Lung (tissue), 17 donors: ENCODE measurements at places on chromosomes 12 and 14. TPM values are rescaled to one million over a fixed set of nuclear protein-coding genes. Genes with fewer than 3 reads are reported as not detected.

GRCh38 chr14:96176275-96176674 lies 28.4 kb upstream of the BDKRB2 start:
- H3K27ac ChIP-seq: no peak overlapping the region

GRCh38 chr14:54503486-54503885 lies 6.2 kb upstream of the CGRRF1 start:
- H3K36me3 ChIP-seq: no peaks in the 10 kb centered on the region
- peak; percentile 45 for DNase-seq
- no peaks in the 10 kb centered on the region for H3K4me1 ChIP-seq
- no peaks in the 10 kb centered on the region for H3K27me3 ChIP-seq

DNA sequence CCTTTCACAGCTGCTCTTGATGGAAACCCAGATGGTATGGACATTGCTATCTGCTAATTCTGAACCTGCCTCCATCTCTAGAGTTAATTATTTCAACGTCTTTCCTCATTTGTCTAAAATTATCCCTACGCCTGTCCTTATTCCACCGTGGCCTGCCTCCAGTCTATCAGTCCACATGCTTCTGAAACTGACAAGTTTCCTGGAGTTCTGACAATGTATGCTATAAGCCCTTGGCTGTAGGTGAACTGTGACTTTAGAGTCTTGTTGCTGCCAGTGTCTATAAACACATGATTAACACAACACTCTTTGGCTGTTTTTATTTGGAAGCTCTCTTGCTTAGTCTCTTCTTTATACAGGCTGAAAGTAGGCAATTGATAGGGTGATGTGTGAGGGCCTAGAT lies 1052.9 kb downstream of the TMTC2 start:
- no peak overlapping the region for H3K4me3 ChIP-seq
- H3K36me3 ChIP-seq: no peaks in the 10 kb centered on the region
- DNase-seq: no peak
- no peaks in the 10 kb centered on the region for H3K27me3 ChIP-seq

- H3K4me3 ChIP-seq: no peak overlapping the region
- no peak for DNase-seq
- H3K36me3 ChIP-seq: no peaks in the 10 kb centered on the region
- no peak overlapping the region for H3K27ac ChIP-seq
- H3K4me1 ChIP-seq: no peaks in the 10 kb centered on the region
- no peaks in the 10 kb centered on the region for H3K27me3 ChIP-seq
Measured at GRCh38 chr12:113655919-113656318, 184.2 kb upstream of the LHX5 start.

DNA sequence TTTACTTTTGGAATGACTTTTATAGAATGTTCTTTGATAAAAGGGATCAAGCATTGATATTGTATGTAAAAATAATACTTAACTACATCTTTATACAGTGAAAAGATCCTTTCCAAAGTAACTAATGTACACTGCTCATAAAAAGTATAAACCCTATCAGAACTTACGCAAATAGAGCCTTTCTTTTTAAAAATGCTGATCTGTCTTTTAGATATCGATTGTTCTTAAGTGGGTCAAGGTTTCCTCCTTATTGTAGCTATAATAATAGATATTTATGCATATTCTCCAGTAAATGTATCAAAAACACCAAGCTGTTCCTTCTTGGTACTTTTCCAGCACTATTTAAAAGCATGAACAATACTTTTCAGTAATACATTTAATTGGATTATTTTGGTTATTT lies 68.5 kb downstream of the PPHLN1 start:
- no peak overlapping the region for H3K4me3 ChIP-seq
- H3K4me1 ChIP-seq: no peaks in the 10 kb centered on the region
- no peak for DNase-seq
- H3K36me3 ChIP-seq: peaks cover 2% of the 10 kb centered on the region

The HHIPL1 gene
- total RNA-seq: 1.7 TPM

DNA sequence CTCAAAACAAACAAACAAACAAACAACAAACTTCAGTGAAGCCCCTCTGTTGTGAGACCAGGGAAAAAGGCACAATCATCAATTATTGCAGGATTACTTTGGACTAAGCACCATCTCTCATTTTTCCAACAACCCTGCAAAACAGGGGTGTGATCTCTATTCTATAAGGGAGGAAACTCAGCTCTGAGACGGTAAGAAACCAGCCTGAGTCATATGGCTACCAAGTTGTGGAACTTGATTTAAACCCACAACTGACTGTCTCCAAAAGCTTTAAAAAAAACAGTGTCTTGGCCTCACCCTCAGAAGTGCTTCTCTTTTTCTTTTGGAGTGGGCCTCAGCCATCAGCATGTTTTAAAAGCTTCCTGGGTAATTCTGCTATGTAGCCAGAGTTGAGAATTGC lies 49.8 kb downstream of the RIN3 start:
- peaks cover 1% of the 10 kb centered on the region for H3K4me1 ChIP-seq
- no peaks in the 10 kb centered on the region for H3K36me3 ChIP-seq
- no peak overlapping the region for H3K4me3 ChIP-seq
- H3K27me3 ChIP-seq: no peaks in the 10 kb centered on the region
- H3K27ac ChIP-seq: no peak overlapping the region
- no peak for DNase-seq

- DNase-seq: peak; percentile 50
- no peaks in the 10 kb centered on the region for H3K36me3 ChIP-seq
- H3K27me3 ChIP-seq: no peaks in the 10 kb centered on the region
- no peaks in the 10 kb centered on the region for H3K4me1 ChIP-seq
Measured at GRCh38 chr12:30877105-30877875, 49.3 kb upstream of the TSPAN11 start.

- peaks cover 3% of the 10 kb centered on the region for H3K36me3 ChIP-seq
- peak; percentile 16 for DNase-seq
- no peaks in the 10 kb centered on the region for H3K4me1 ChIP-seq
- no peaks in the 10 kb centered on the region for H3K27me3 ChIP-seq
Measured at GRCh38 chr12:43728117-43728516, 30.5 kb downstream of the PUS7L start.

DNA sequence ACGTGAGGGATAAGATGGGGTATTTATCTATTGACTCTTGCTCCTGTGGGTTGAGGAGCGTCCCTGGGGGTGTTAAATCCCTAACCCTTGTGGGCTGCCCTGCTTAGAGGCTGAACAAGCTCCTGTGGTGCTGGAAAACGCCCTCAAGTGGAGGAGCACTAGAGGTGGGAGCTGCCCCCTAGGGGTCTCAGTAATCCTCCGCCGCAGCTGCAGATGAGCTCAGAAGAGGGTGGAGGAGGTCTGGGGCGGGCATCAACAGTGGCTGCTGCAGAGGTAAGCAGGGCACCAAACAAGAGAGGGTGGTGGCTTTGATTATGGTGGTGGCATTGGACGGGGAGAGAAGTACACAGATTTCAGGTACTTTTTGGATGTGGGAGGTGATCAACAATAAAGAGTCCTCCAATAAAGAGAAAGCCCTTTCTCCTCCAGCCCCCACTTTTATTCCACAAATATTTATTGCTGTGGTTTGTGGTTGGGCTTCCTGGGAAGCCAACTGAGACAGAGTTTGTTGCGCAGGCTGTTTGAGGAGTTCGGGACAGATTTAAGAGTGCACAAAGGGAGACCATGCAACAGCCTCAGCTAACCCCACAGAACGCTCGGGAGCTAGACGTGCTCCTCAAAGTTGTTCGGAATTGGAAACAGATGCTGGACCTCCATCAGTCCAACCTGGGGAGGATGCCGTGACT lies 179.9 kb downstream of the ADCK1 start:
- no peaks in the 10 kb centered on the region for H3K4me1 ChIP-seq
- DNase-seq: no peak
- no peaks in the 10 kb centered on the region for H3K36me3 ChIP-seq
- H3K4me3 ChIP-seq: no peak overlapping the region
- no peak overlapping the region for H3K27ac ChIP-seq

DNA sequence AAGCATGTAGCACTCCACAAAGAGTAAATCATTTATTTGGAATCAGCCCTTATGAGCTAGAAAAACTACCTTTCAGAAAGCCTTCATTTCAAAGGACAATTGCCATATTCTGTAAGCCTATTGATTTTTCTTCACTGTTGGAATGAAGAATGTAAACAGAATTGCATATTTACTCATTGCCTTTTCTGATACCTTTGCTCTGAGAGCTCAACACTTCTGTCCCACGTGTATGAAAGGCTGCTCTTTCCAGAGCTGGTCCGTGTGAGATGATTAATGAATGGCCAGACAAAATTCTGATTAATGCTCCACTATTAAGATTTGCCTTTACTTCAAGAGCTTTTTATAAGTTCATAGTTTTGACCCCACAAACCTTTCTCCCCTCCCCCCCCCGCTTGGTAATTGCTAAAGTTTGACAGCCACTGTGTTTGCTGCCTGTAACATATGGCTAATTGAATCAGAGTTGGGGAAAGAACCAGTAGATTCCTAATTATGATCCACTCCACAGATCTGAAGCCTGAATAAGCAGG lies 63.0 kb upstream of the PLEKHA5 start:
- H3K36me3 ChIP-seq: no peaks in the 10 kb centered on the region
- no peaks in the 10 kb centered on the region for H3K27me3 ChIP-seq
- H3K4me3 ChIP-seq: no peak overlapping the region
- peaks cover 2% of the 10 kb centered on the region for H3K4me1 ChIP-seq
- no peak overlapping the region for H3K27ac ChIP-seq

DNA sequence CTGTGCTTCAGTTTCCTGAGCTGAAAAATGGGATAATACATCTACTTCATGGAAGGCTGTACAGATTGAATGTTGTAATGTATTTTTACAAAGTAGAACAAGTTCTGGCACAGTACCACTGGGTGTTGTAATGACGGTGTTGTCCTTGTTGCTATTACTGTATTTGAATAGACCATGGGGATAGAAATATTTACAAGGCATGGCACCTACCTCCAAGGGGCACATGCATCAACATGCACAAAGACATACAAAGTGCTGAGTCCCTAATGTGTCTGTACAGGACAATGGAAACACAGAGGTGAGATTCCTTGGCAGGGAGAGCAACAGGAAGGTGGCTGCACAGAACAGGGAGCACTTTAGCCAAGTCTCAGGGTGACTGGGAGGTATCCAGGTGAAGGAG lies 930.6 kb upstream of the TMEM132C start:
- no peak overlapping the region for H3K4me3 ChIP-seq
- H3K27ac ChIP-seq: no peak overlapping the region
- no peak for DNase-seq
- H3K4me1 ChIP-seq: no peaks in the 10 kb centered on the region
- H3K27me3 ChIP-seq: no peaks in the 10 kb centered on the region

DNA sequence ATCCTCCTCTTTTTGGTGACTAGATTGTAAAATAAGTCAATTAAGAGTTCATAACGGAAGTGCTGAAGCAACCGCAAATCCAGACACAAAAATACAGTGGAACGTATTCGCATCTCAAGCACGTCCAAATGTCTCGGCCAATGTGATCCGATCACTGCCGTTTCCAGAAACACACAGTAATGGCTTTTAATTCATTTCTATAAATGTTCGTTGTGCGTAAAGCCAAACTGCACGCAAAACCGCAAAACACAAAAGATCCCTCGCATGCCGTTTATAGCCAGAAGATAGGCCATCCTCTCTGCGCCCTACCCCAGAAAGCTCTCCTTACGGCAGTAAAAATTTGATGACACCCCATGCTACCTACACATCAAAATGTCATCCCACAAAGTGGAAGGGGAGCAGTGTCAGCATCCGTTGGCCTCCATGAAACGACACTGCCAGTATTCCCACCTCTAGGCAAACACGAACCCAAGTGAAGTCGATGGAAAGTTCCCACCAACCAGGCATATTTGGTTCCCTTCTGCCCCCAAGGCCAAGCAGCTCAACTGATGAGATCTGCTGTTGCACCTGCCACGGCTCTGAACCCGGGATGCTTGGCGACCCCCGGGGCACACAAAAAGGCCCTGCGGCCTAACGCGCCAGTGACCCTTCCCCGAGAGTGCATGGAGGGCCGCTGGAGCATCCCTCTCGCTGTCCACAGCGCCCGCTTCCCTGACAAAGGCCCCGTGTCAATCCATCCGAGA lies 1.4 kb downstream of the HECTD4 start:
- no peaks in the 10 kb centered on the region for H3K27me3 ChIP-seq
- H3K4me3 ChIP-seq: peak overlapping the region; percentile 97
- DNase-seq: peak; percentile 15
- no peaks in the 10 kb centered on the region for H3K36me3 ChIP-seq
- H3K27ac ChIP-seq: peak overlapping the region; percentile 74
- H3K4me1 ChIP-seq: peaks cover 7% of the 10 kb centered on the region

- no peak overlapping the region for H3K27ac ChIP-seq
- no peak for DNase-seq
Measured at GRCh38 chr12:58459191-58459590, 461.1 kb downstream of the LRIG3 start.

GRCh38 chr14:90382491-90383125 lies 14.2 kb upstream of the CALM1 start:
- H3K36me3 ChIP-seq: no peaks in the 10 kb centered on the region
- peaks cover 16% of the 10 kb centered on the region for H3K4me1 ChIP-seq
- peak overlapping the region; percentile 62 for H3K4me3 ChIP-seq

- H3K4me3 ChIP-seq: no peak overlapping the region
- H3K36me3 ChIP-seq: peaks cover 28% of the 10 kb centered on the region
- H3K27ac ChIP-seq: no peak overlapping the region
- peak; percentile 4 for DNase-seq
Measured at GRCh38 chr12:6538420-6539313, 4.3 kb downstream of the GAPDH start.

GRCh38 chr12:3352230-3352629 lies 138.8 kb upstream of the PRMT8 start:
- DNase-seq: no peak
- no peaks in the 10 kb centered on the region for H3K36me3 ChIP-seq
- no peaks in the 10 kb centered on the region for H3K4me1 ChIP-seq
- no peak overlapping the region for H3K27ac ChIP-seq
- H3K27me3 ChIP-seq: no peaks in the 10 kb centered on the region
- H3K4me3 ChIP-seq: no peak overlapping the region

- no peaks in the 10 kb centered on the region for H3K36me3 ChIP-seq
- no peak overlapping the region for H3K27ac ChIP-seq
- DNase-seq: no peak
- no peaks in the 10 kb centered on the region for H3K4me1 ChIP-seq
- H3K4me3 ChIP-seq: no peak overlapping the region
Measured at GRCh38 chr12:76249501-76249900, 98.7 kb downstream of the BBS10 start.

The ZCRB1 gene
- 16.7 TPM for total RNA-seq

The DUSP6 gene
- total RNA-seq: 168 TPM

The OAS3 gene
- 31.9 TPM for total RNA-seq

GRCh38 chr14:64671591-64671990 lies 32.6 kb upstream of the PLEKHG3 start:
- no peaks in the 10 kb centered on the region for H3K36me3 ChIP-seq
- no peak overlapping the region for H3K27ac ChIP-seq
- no peaks in the 10 kb centered on the region for H3K27me3 ChIP-seq
- no peak for DNase-seq
- H3K4me3 ChIP-seq: no peak overlapping the region
- H3K4me1 ChIP-seq: no peaks in the 10 kb centered on the region

GRCh38 chr12:120468325-120468820 lies 1.2 kb downstream of the SRSF9 start:
- peak; percentile 43 for DNase-seq
- peak overlapping the region; percentile 92 for H3K27ac ChIP-seq
- no peaks in the 10 kb centered on the region for H3K27me3 ChIP-seq
- peaks cover 20% of the 10 kb centered on the region for H3K36me3 ChIP-seq
- H3K4me3 ChIP-seq: peak overlapping the region; percentile 65

DNA sequence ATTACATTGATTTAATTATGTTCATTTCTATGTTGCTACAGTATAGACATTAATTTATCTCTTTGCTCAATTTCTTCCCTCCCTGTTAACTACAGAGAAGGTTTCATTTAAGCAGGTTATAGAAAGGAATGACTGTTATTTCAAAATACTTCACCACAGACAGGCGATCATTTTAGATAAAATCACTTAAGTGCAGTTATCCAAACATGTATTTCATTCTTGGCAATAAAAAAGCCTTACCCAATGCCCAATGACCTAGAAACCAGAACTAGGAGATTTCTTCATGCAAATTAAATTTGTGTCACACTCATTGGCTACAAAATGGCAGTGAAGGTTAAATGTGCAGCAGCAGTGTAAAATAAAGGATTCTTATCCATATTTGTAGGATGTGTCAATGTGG lies 266.4 kb downstream of the KCNH5 start:
- H3K36me3 ChIP-seq: no peaks in the 10 kb centered on the region
- no peak for DNase-seq
- no peak overlapping the region for H3K27ac ChIP-seq

The CCDC177 gene
- total RNA-seq: not detected
